ENCODE measurements at places on chromosomes 2 and 18. TPM values are rescaled to one million over a fixed set of nuclear protein-coding genes. Genes with fewer than 3 reads are reported as not detected.

C2orf72 gene
- total RNA-seq: not detected

SERPINB11 gene
- not detected for total RNA-seq

SERTAD2 gene
- total RNA-seq: 27.3 TPM

UGT1A8 gene
- total RNA-seq: 0.17 TPM

EFEMP1 gene
- total RNA-seq: 86.3 TPM

SERPINB10 gene
- total RNA-seq: not detected

SPRED2 gene
- total RNA-seq: 33.5 TPM

ZC3H8 gene
- total RNA-seq: 11.3 TPM

LINC00305 gene
- not detected for total RNA-seq

KRTCAP3 gene
- 62.9 TPM for total RNA-seq

TEX44 gene
- total RNA-seq: not detected

MDH1B gene
- total RNA-seq: 4.1 TPM

SMYD1 gene
- total RNA-seq: not detected
